Adrenal gland (tissue), 19 donors: ENCODE measurements at places on chromosomes 4 and X.

DNA sequence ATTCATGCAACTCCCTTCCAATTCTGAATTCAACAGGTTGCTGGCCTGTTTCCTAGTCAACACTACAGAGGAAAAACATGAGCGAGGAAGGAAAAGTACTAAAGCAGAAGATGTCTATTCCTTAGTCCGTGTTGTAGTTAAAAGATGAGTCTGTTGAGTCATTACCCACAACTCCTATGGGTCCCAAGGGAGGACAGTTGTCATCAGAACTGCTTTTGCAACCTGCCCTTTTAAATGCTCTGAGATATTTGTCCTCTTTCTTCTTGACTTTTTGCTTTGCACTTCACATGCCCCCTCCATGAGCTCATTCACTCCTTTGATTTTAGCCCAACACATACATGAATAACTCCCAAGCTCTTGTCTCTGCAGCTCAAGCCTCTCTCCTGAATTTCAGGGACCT lies 119.2 kb downstream of the CORIN start:
- no peak for DNase-seq

GRCh38 chr4:176262243-176262642 lies 6.8 kb downstream of the ASB5 start:
- no peak for DNase-seq

DNA sequence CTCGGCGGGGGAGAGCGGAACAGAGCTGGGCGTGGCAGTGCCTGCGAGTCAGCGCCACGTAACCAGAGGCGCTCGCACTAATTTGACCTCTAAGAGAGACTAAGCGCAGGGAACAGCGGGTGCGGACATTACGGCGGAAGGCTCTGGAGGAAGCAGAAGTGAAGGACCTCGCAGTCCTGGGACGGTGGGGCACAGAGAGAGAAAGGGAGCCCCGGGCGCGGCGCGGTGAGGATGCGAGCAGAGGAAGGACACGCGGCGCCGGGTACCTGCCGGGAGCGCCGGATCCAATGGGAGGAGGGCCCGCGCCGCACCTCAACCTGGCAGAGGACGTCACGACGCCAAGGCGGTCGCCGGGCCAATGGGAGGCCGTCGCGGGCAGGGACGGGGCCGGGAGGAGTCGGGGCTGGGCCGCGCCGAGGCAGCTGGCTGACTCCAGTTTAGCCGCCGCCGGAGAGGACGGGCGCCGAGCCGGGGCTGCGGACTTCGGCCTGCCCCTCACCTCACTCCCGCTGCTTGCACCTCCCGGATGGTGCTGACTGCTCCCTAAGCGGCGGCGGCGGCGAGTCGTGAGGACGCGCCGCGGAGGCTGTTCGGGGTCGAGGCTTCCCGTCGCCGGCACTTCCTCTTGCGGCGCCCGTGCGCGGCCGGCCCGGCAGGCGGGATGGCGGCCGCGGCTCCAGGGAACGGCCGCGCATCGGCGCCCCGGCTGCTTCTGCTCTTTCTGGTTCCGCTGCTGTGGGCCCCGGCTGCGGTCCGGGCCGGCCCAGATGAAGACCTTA lies at the start of gene TMEM165:
TMEM165 (plus strand) TSS at position 429 of the 779 bp plus-strand sequence; CDS start at position 662, 233 bp downstream.
- peak; percentile 94 for DNase-seq

DNA sequence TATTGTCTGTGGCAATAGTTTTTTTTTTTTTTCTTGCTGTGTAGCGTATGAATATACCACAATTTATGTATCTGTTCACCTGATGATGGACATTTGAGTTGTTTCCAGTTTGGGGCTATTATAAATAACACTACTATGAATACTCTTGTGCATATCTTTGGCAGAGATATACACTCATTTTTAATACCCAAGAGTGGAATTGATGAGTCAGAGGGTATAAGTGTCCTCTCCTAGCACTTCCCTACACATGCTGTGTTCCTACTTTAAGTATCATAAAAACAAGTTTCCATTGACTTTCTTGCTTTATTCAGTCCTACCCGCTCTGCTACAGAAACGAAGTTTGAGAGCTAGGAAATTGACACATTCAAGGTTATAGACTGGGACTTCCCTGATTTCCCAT lies 39.8 kb downstream of the XIAP start:
- DNase-seq: no peak

GRCh38 chr4:102143433-102143832 lies 201.8 kb downstream of the SLC39A8 start:
- DNase-seq: no peak
